ENCODE measurements at places on chromosomes 1 and 21.

DNA sequence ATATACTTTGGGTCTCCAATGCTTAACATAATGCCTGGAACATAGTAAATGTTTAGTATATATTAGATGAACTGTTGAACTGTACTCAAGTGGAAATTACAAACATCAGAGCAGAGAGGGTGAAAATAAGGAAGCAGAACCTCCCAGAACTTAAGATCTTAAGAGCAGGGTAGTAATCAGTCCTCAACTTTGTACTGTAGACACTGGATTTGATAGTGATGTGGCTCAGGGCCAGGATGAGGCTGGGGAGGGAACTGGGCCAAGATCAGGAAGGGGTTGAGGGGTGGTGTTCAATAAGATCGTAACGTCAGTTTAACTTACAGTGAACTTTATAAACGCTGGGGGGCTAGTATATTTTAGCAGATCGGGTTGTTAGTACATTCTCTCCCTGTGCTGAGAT lies 15.4 kb downstream of the MPZL1 start:
- no peak for DNase-seq

DNA sequence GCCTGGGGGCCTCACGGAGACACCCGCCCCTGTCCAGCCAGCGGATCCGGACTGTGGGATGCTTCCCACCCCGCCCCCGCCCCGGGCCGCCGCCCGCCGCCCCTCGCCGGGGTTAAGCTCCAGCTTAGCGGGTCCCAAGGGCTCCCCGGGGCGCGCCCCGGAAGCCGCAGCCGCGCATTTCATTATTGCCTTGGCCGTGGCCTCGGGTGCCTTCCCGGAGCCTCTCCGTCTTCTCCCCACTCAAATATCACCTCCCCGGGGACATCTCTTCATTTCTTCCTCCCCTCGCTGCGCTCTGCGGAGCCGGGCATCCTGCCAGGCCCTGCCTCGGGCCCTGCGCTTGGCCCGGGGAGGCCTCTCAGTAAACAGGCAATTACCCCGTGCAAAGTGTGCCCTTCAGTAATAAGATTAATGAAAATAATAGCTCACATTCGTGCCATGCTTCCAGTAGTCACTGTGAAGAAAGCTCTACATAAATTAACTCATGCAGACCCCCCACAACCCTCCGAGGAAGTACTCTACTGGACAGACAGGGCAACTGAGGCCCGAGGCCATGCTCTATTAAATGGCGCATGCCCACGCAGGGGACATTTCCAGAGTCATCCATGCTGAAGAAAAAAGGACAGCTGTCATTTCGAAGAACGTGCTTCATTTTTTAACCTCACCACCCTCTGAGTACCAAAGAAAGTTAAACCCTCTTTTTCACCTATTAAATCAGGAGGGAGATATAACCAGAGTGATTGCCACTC lies 49.9 kb upstream of the LAPTM5 start:
- no peak for DNase-seq

DNA sequence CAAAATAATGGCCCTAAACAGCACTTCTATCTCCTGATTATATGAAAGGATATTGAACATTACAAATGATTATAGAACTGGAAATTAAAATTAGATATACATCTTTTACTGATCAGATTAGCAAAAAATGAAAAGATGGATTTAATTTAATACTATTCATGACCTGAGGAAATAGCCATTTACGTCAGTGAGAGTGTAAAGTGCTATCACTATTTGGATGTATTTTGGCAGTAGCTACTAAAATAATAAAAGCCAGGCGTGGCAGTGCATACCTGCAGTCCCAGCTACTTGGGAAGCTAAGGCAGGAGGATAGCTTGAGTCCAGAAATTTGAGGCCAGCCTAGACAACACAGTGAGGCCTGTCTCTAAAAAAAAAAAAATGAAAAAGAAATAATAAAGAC lies 5.3 kb downstream of the C4BPB start:
- DNase-seq: no peak

DNA sequence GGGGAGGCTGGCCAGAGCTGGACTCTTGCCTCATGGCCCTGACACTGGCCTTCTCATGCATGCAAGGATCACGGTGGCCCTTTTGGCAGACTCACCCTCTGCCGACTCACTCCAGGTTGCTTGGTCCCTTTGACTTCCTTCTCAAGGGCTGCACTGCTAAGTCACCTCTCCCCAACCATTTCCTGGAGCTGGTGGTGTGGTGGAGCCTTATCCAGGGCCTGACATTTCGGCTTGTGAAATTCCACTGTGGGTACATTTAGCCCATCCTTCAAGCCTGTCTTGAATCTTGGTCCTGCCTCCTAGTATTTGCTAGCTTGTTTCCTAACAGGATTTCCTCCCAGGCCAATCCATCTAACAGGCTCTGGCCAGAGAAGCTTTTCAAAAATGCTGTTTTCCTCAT lies 52.6 kb upstream of the JUN start:
- peak; percentile 53 for DNase-seq

Data from cardiac muscle cell (in vitro differentiated cells and primary cell).